ENCODE measurements at places on chromosomes 2 and 18. TPM values are rescaled to one million over a fixed set of nuclear protein-coding genes. Genes with fewer than 3 reads are reported as not detected.

Gene NYAP2
- total RNA-seq = not detected

Gene NT5C1B
- total RNA-seq = not detected

Gene G6PC2
- total RNA-seq = not detected

Gene MFSD2B
- total RNA-seq = 0.13 TPM

Gene MRPS5
- total RNA-seq = 39.5 TPM

Gene TMEM182
- total RNA-seq = 3.7 TPM

Gene ABCG8
- not detected for total RNA-seq

Gene SPATS2L
- total RNA-seq = 44.5 TPM

All from smooth muscle cell of the pulmonary artery (primary cell).